ENCODE measurements at places on chromosomes 5 and 9.

DNA sequence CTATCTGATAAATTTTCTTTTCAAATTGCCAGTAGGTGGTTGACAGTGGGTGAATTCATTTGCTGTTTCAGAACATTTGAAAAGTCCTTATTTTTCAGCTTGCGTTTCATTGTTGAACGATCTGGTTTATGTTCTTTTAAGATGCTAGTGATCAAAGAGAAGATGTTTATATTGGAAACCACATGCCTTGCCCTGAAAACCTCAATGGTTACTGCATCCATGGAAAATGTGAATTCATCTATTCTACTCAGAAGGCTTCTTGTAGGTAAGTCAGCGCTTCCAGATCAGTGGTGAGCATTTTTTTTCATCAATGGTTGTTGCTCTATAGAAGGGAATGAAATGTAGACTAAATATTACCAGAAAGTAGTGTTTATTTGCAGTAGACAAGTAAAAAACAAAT lies 16.6 kb upstream of the CAVIN4 start:
- no peak for DNase-seq

GRCh38 chr5:142584891-142585290 lies 101.0 kb downstream of the FGF1 start:
- DNase-seq = no peak

DNA sequence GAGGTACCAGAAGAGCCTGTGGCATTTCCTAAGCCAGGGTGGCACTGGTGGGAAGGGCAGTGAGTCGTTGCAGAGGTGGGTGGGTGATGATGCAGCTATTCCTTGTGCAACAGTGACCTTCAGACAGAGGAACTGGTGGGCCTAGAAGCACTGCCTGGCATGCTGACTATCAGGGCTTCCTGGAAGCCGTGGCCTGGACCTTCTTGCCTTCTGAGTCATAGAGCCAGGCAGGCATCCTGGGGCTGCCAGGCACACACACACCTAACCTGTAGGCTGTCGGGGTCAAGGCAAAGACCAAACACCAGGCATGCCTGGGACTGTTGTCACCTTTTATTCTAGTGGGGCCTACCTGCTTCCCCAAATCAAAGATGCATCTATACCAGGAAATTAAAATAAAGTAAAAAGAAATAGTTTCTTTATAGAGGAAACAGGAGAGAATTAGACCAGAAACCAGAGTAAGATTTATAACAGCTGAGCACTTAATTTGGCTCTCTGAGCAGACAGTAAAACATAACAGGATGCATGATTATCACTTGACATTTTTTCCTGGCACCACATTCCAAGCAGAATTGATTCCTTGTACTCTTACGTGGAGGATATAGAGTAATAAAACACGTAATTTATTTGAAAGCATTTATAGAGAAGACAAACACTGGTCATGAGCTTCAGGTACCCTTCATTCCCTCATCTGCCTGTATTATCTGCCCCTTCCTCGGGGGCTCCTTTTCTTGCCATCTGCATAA lies 25.1 kb downstream of the NANS start:
- DNase-seq = no peak

DNA sequence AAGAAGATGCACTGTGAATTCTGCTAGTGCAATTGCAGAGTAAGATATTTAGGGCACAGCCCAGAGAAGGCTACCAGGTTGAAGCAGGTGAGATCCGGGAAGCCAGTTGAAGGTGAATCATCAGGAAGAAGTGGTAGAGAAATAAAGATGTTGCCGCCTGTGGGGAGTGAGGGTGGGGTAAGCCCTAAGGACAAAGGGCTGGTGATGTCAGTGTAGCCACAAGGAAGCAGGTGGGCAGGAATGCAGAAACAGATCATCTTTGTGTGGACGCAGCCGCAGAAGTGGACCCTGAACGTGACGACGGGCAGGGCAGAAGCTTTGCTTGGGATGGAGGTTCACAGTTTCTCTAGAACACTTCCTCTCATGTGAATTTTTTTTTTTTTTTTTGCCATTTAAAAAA lies 164.2 kb downstream of the ACTL7B start:
- DNase-seq = no peak

DNA sequence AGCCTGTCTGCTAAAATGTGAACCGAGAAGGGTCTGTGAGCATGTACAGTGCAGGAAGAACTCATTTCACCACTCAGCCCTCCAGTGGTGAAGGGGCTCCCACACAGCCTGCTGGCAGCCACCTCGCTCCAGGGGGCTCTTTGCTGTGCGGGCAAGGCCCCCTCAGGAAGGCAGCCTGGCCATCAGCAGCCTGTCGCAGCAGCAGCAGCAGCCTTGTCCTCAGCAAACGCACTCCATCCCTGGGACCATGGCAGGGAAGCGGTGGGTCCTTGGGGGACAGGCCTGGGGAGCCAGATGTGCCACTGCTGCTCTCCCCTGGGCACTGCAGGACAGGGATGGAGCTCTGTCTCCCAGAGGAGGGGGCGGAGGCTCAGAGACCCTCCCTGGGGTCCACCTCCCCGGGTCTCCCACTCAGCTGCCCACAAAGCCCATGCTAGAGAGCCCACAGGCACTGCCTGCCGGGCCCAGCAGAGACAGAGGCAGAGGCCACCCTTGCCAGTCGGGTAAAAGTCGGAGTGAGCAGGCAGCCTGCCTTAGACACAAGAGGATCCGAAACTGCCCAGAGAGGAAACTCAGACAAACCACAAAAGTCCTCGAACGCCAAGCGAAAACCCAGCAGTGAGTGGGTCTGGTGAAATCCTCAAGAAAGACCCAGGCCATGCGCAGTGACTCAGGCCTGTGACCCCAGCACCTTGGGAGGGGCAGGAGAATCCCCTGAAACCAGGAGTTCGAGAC lies 8.0 kb downstream of the BRD3 start:
- DNase-seq = no peak

DNA sequence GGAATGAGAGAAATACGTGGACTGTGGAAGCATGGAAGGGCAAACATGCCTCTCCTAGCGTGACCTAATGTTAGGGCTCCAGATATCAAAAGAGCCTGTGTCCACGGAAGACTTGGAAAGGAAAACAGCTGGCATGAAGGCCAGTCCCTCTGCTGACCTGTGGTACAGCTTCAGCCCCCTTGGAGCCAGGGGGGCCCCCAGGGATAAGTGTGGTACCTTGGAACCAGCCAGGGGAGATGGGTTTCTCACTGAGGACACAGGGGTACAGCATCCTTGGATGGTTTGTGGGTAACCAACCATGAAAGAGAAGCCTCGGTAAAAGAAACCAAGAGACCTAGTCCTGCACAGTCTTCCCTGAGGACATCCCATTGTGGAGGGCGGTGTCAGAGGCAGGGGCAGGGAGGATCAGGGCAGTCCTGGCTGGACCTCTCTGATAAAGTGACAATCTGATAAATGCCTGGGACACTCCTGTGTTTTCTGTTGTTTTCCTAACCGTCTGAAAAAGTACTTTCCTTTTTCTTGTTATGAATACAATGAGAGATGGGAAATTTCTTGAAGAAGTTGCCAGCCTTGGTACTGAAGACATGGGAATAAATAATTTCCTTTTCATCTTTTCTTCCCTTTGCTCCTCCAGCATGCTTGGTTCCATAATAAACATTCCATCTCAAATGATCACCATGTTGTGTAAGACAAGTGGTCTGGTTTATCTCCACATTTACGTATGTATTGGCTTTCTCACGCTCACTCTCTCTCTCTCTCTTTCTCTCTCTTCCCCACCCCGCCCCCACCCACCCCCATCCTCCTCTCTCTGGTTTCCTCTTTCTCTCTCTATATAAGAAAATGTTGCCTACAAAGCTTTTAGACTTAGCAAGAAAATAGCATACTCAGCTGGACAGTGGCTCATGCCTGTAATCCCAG lies 102.1 kb downstream of the SUSD1 start:
- DNase-seq = no peak
